CD4-positive, alpha-beta T cell (primary cell): ENCODE measurements at places on chromosomes 5 and 9.
A peak's percentile ranks its signal among the peaks of the same experiment; 100 is the strongest.

DNA sequence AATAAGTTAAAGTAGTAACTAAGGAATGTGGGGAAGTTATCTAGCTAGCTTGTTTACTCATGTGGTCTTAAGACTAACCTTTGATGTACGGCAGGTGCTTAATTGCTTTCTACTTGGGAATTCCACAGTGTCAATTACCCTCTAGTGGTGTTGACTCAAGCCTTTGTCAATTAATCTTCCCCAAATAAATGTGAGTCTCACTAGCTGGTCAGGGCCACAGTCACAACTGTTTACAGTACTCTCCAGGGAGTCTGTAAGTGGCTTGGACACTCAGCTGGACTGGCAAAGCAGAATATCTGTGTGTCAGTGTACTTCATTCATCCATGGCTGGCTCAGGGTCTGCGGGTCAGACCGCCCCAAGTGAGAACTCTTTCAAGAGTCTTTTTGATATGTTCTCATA, 30.8 kb downstream of the SMIM3 start:
- no peak for DNase-seq

- no peak for DNase-seq
Observed at GRCh38 chr5:33303579-33304095, 137.1 kb upstream of the TARS1 start.

DNA sequence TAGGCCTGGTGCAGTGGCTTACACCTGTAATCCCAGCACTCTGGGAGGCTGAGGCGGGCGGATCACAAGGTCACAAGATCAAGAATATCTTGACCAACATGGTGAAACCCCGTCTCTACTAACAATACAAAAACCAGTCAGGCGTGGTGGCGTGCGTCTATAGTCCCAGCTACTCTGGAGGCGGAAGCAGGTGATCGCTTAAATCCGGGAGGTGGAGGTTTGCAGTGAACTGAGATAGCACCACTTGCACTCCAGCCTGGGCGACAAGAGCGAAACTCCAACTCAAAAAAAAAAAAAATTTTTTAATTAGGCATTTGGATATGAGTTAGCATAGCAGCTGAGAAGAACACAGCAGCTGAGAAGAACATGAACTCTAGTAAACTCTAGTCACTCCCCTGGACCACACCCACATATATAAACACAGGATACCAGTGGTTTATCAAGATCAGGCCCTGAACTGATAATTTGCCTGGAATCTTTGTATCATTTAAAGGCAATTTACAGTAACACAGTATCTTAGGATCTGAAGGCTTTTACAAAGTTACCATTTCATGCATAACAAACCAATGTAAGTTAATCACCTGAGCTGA, 4.6 kb upstream of the UGCG start:
- DNase-seq: no peak

DNA sequence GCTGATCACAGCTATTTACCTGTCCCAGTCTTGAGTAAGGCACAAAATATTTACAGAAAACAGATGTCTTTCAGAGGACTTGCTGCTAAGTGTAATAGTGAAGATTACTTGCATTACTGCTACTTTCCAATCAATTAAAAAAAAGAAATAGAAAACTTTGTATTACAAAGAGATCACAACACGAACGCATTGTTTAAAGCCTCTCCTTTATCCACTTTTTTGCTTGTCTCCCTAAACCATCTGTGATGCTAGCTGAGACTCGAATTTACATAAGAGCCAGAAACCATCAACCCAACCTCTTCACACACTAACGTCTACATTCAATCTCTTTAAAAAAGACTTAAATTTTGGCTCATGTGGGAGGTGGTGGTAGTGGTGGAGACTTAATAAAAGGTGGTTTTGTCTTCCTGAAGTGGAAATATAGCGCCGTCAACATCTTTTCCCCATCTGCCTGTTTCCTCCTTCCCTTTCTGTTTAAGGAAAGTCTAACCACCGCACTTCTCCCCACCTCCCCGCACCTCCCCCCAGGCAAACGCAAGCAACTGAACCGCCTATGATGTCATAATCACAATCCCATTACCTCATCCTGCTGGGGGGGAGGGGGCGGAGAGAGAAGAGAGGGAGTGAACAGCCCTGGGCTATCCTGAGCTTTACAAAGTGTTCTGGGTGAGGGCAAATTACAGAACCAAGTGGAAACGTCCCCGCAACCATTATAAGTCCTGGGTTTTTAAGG, 948 bp upstream of the FAM53C start:
- DNase-seq: no peak

GRCh38 chr5:83471405-83472212, at the start of gene VCAN:
Gene VCAN (plus strand): TSS chr5:83471744. CDS start chr5:83483519, 11,775 bp downstream.
- DNase-seq: no peak

DNA sequence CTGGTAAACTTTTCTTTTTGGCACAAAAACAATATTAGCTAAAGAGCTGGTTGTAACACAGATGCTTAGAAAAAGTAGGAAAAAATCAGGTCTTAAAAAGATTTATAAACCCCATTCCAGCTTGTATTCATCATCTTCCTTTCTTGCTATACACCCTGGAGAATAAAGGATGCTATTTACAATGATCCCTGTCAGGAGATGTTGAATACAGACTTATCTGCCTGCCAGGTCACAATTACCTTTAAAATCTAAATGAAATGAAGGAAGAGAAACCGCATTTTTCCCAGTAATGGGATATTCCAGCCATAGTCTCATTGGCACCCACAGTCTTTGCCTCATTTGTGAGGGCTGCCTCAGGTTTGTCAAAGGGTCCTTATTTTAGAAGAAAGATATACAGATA, 394.1 kb upstream of the WWC1 start:
- no peak for DNase-seq

DNA sequence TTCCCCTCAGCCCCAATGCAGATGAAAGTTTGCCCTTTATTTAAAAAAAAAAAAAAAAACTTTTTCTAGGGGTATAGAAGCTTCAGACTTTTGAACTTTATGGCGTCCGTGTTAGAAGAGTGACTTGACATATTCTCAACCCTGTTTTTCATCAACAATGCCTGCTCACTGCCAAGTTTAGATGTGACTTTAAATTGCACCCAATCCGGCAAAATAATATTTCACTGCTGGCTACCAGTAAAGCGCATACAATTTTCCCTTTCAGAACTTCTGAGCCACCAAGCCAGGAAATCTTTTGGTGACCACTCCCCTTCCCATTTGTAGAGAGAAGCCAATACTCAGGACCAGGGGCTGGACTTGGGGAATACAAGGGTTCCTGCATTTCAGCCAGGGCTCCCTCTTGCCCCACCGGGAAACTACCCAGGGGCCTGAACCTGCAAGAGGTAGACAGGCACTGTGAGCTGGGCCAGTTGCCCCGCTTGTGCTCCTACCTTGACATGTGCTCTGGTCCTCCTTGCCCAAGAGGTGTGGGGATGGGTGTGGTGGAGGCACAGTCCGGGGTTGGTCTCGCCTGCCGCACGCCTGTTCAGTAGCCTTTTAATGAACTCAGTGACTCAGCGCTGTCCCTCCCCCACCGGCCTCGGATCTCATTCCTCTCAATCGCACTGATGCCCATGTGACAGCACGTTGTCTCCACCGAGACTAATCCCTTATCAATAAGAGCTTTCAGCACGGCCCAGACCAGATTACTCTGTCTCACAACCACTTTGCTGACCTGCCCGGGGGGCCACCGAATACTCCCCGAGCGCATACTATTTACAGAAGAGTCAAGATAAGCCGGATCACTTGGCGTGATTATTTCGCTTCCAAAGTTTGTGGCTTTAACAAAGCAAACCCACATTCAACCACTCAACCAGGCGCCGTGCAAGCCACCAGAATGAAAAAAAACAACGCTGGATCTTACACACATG, 226.4 kb downstream of the DCP2 start:
- DNase-seq: no peak

DNA sequence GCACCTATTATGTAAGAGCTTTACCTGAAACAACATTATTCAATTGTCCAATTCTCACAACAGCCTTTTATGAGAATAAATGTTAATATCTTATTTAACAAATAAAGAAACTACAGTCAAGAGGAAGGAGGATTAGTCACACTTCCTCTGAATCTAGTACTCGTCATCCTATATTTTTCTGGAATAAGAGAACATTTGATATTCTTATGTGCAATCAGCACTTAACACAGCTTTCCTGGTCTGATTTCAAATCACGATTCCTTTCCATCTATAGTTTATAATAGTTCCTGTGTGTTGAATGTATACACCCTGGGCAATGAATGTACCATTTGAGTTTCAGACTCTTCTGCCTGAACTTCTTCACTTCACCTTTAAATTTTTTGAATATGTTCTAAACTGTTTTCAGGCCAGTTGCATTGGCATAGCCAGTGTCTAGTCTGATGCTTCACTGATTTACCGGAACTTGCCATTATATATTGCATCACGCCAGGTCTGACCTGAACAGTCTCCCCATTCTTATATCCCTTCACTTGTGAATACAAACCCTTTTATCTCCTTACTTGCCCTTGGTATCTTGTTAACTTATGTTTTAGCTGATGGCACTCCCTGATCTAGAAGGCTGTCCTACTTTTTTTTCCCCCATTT, 698.3 kb downstream of the MAT2B start:
- no peak for DNase-seq

- peak; percentile 14 for DNase-seq
Observed at GRCh38 chr9:135905380-135906258, 1.7 kb downstream of the CAMSAP1 start.

DNA sequence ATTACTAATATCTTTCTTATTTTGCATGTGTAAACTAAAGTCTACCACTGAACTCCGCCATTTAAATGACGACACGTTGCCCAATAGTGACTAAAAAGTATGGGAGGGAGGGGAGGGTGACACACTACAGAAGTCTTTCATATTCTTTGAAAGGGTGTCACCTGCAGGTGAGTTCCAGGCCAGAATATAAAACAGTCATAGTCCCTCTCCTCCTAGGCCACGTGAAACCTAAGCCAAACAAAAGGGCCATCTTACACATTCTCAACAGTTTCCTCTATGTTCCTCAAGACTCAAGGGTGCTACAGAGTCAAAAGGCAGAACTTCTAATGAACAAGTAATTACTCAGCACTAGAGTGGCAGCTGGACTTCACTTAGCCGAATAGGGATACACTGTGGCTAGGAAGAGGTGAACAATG, 6.4 kb downstream of the CEMIP2 start:
- DNase-seq: no peak

DNA sequence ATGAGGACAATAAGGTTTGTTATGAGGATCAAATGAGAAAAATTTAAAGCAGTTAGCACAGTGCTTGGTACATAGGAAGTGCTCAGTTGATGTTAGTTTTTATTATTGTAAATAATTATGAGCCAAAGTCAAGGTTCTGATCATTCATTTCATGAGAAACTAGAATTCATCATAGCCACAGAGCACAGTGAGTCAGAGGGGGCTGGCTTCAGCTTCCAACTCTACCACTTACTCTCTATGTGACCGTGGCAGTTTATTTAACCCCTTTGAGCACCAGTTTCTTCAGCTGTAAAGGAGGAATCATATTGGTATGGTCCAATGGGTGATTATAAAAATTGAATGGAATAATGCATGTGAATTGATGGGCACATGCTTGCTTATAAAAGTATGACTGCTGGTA, 39.4 kb downstream of the KLHL3 start:
- DNase-seq: no peak

DNA sequence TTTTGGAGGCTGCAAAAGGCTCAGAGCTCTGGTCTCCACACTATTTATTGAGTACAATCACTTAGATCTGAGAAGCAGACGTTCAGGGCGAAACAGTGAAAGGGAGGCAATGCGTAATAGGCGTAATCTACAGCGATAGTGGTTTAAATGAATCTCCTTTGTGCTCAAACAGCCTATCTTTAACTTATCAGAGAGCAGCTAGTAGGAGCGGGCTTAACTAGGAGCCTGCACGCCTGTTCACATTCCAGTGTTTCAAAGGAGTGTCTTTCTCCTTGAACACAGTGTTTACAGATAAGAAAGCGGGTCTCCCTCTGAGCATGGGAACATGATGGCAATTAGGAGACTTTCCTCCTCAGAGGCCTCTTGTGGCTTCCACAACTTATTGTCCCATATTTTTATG, 49.4 kb downstream of the AP3B1 start:
- no peak for DNase-seq

DNA sequence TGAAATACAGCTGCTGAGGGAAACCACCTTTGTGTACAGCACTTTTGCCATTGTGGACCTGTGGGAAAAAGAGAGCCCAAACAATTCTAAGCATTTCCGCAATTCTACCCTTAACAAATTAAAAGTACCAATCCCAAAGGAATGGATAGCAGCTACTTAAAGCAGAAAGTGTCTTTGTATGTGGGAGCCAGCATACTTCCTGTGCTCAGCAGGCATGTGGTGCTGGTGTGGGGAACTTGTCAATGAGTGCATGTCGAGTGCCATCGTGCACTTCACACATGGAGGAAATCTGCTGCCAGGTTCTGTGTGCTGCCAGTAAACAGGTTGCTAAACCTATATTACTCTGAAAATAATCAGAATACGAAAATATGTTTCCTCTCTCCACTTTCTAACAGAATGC, 399.0 kb downstream of the LRRC70 start:
- no peak for DNase-seq

- no peak for DNase-seq
Observed at GRCh38 chr5:109706095-109706494, 16.4 kb downstream of the MAN2A1 start.

- DNase-seq: no peak
Observed at GRCh38 chr9:96222132-96222531, 79.8 kb downstream of the HSD17B3 start.

- DNase-seq: no peak
Observed at GRCh38 chr9:30575218-30575617, 1809.2 kb upstream of the ACO1 start.

GRCh38 chr5:62450259-62450658, 37.7 kb downstream of the IPO11 start:
- no peak for DNase-seq

GRCh38 chr9:122912964-122913673, at the start of gene ZBTB6:
Gene ZBTB6 (minus strand): TSS chr9:122913323. CDS start chr9:122912072, 1,251 bp downstream.
- DNase-seq: peak; percentile 57

GRCh38 chr5:174222891-174223290, 177.4 kb downstream of the NSG2 start:
- DNase-seq: no peak
